ENCODE measurements at places on chromosomes 1 and 21. TPM values are rescaled to one million over a fixed set of nuclear protein-coding genes. Genes with fewer than 3 reads are reported as not detected.

DNA sequence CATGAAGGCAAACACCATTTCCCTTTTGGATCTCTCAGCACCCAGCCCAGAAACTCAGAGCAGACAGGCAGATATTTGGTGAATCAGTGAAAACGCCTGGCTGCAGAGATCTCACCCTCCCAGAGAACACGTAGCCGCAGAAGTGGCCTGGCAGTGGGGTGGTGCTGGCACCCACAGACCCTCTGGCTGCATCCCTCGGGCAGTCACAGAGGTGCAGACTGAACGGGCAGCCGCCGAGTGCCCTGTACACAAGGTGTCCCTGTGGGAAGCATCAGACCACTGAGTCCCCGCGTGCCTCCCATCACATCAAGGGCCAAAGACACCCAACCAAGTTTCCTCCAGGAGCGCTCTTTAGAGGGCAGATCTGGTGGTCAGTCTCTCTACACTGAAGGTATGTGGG lies 12.1 kb downstream of the FAM89A start:
- ATAC-seq: no peak

The RGS7 gene
- total RNA-seq: not detected

DNA sequence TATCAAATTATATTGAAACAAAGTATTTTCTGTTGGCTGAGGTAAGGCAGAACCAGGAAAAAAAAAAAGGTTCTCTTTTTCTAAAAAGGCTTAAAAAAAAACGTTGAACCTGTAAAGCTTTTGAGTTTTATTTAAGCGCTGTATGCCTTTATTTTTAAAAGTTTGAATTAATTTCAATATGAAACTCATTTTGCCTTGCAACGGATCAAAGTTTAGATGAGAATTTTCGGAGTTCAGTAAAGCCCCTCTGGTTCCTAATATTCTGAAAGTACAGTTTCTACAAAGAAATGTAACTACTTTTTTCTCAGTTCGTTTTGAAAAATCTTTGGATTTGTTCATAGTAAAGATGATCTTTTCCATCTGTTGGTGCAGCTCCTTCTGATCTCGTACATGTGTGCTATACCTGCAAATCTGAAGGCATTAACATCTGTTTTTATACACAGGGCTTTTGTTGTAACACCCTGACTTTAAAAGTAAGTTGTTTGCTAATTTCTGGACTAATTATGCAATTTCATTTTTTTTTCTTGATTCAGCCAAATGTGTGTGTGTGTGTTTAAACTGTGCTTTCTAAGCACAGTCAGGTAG lies 1.7 kb downstream of the ZBTB18 start:
- no peak for ATAC-seq

- ATAC-seq: peak; percentile 51
These were observed 37.1 kb downstream of the TMED5 start for GRCh38 chr1:93143136-93143535.

DNA sequence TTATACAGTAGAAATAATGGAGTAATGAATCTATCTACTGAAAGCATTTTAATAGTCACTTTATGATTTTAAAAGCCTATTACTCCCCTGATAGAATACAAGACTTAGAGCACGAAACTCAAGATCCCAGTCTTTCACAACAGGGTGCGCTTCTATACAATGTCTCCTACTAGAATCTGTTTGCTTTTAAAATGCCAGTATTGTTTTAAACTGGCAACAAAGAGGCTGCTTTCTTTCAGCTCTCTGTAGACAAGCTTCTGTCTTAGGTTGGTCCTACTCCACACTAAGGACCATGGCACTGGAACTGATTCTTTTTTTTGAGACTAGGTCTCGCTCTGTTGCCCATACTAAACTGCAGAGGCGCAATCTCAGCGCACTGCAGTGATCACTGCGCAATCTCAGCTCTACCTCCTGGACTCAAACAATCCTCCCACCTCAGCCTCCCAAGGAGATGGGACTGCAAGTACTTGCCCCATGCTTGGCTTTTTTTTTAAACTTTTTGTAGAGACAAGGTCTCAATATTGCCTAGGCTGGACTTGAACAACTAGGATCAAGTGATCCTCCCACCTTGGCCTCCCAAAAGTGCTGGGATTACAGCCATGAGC lies 4.8 kb downstream of the DCAF8 start:
- no peak for ATAC-seq

DNA sequence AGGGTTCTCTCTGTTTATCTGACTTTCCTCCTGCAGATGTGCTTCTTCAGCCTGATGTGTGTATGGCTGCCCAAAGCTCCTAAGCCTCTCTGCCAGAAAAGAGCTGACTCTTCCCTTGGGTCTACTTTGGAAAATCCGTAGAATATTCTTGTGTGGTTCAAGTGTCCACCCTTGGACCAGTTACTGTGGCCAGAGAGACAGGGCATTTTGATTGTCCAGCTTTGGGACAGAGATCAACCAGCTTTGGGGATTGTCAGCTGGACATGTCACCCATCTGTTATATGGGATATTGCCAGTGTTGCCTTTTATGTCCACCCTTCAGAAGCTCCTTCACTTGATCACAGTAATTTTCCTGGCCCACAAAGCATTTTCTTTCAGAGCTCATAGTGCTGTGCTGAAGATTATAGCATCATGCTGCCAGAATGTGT lies 126.2 kb upstream of the L1TD1 start:
- ATAC-seq: no peak

- peak; percentile 8 for ATAC-seq
These were observed 7.6 kb downstream of the UBASH3A start for GRCh38 chr21:42411197-42411869.

GRCh38 chr1:64834734-64835133 lies 89.9 kb downstream of the RAVER2 start:
- peak; percentile 67 for ATAC-seq

DNA sequence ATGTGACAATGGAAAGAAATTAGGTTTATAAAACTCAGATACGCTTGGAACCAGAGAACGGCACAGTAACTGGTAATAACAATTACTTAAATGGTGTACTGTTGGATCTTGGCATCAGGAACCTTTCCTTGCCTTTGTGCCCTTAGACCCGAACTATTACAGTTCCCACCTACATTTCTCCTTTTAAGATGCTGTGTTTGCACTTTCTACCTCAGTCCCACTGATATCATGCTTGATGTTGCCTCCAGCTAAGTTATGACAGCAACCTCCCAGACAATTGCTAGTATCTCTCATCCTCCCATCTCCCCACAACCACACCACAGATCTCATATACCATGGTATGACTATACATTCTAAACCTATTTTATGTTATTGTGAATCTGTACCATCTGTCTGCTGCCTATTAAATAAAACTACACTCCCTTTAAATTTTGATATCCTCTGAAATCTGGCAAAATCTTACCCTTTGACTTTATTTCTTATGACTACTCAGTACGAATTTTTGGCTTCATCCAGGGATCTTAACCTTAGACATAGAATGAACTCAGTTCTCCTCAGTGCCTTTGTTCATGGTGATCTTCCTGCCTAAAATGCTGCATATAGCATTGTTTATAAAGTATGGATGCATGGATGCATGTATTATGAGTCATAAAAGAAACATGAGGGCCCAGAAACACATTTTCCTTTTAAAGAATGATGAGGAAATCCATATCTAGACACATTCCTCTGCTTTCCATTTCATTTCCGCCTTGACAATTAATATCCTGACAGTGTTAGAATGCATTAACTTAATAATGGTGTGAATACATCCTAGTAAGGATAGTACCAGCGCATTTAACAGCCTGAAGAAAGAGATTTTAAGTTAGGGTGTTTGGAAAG lies 64.1 kb downstream of the LRRC8D start:
- ATAC-seq: no peak

The TSNAX gene
- total RNA-seq: 21.3 TPM

DNA sequence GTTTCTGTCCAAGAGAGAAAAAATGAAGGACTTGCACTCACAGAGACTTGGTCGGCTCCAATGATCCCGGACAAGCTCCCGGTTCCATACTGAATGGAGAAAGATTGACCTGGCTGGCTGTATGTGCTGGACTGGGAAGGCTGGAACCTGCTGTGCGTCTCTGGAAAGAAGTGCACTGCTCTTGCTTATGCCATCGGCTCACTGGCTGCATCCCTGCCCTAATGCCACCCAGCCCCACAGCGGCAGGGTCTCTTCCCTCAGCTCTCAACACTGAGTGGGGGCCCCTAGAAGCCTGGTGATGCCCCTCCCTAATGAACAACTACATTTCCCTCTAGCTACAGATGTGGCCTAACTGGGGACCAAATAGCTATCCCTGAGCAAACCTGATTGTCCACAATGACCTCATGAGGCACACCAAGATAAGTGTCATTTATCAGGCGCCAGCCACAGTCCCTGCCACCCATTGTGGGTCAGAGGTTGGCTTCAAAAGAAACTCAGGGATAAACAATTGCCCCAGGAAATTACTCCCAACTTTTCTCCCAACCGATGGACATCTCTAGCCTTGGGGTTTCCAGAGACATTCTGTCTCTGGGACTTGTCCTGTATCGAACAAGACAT lies 2.6 kb downstream of the CTSE start:
- ATAC-seq: peak; percentile 25

The HSD3B1 gene
- total RNA-seq: not detected

- ATAC-seq: no peak
These were observed 53.6 kb downstream of the GLUL start for GRCh38 chr1:182337736-182338571.

DNA sequence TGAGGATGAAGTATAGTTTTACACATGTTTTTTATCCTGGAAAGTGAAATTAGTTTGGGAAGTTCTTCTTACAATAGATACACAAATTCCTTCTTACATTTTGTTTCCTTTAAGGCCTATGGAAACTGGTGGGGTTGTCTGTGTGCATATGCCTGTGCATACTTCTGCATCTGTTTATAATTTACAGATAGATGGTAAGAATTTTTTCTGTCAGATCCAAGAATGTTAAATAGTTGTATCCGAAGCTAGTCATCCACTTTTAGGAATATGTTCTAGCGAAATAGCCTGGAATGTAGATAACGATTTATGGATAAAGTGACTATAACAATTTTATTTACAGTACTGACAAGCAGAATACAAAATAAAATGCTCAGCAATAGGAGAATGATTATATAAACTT lies 194.1 kb downstream of the ROR1 start:
- no peak for ATAC-seq

- no peak for ATAC-seq
These were observed 22.6 kb upstream of the RAB3GAP2 start for GRCh38 chr1:220294846-220295301.

The GBP6 gene
- 430 TPM for total RNA-seq

The CFHR3 gene
- total RNA-seq: 0.36 TPM

The KMO gene
- total RNA-seq: 0.12 TPM

- no peak for ATAC-seq
These were observed 291.9 kb upstream of the AJAP1 start for GRCh38 chr1:4362314-4363044.

The HAO2 gene
- not detected for total RNA-seq

DNA sequence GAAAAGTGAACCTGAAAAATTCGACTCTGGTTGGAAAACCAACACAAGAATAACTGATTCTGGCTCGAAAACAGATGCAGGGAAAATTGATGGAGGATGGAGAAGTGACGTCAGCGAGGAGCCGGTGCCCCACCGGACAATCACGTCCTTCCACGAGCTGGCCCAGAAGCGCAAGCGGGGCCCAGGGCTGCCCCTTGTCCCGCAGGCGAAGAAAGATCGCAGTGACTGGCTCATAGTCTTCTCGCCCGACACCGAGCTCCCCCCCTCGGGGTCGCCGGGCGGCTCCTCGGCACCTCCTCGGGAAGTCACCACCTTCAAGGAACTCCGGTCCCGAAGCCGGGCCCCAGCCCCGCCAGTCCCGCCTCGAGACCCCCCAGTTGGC lies 1.9 kb downstream of the RUSC1 start:
- ATAC-seq: no peak

All from esophagus mucosa (tissue), 1 donor.